ENCODE measurements at places on chromosomes 12 and 14.

DNA sequence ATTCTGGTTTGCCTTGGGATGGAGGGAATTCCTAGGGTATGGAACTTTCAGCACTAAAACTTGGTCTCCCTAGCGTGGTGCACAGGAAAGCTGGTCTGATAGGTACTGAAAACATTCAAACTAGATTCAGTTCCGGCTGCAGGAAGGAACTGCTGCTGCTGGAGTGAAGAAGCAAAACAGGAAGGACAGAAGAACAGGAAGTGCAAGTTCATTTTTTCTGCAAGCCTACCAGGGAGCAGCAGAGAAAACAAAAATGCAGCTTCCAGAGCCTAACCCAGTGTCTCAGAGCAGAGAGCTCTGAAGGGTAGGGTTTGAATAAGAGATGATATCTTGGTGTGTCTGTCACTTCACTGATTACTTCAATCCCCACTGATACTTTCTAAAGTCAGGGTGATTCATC is 165.2 kb downstream of the VRK1 start:
- DNase-seq = no peak

DNA sequence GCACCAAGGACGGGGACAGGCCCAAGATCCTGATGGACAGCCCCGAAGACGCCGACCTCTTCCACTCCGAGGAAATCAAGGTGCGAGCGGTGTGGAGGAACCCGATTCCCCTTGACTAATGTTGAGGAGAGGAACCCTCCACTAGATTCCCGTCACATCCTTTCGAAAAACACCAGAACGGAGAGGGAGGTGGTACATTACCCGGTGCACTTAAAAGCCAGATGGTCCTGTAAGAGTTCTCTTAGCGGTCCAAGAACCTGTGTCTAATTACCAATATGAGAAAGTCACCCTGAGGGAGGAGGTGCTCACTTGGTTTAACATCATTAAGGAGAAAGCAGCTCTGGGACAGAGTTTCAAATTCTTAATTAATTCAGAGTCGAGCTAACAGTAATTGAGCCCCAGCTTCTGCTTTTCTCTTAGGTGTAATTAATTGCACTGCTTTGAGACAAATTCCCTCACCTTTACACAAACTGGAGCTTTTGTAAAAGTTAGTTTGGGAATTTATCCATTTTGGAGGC is 450 bp downstream of the PRKAB1 start:
- no peak for DNase-seq

DNA sequence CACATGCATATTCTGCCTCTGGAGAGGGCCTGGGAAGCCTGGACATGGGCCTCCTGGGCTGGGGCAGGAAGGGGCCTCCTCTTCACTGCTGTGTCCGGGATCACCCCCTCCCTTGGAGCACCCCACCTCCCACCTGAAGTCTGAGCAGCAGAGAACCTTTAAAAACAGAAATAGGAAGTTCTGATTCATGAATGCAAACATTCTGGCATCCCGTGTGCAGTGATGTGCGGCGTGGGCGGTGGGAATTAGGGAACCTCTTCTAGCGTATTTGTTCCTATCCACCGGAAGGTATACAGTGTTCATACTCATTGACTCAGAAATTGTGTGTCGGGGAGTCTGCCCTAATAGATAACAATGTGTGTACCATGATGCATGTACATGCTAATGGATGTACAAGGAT is 46.2 kb downstream of the C14orf132 start:
- no peak for DNase-seq

DNA sequence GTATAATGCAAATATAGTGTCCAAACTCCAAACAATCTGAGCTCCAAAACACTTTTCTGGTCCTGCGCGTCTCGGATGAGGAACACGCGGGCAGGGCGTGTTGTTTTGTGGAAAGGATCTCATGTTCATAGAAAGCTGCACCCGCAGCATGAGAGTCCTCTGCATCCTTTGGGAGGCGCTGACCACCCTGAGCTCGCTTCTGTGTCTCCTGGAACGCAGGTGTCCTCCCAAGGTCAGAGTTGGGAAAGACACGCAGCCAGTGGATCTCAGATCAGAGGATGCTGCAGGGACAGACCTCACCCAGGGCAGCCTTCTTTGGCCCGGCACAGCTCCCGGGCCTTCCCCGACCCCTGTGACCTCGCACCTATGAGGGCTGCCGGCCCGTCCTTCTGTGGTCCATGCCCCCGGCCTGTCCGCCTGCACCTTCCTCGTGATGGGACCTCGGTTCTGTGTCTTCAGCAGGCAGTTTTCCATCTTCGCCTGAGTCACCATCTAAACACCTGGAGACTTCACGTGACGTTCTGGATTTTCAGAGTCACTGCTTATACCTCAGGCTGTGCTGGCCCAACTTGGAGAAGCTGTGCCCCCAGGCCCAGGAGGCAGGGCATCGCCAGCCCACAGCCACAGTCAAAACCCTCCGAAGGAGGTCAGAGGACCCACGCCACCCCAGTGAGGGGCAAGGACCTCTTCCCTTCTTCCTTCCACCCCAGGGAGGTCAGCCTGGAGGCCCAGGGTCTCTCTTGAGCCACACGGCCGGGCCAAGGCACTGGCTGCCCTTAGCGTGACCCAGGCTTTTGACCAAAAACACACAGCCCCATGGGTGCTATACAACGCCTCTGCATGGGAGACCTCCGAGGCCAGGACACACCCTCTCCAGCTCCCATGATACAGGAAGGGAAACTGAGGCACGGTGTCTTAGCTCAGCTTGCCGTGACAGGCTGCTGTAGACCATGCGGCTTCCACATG is 25.9 kb downstream of the MMP17 start:
- no peak for DNase-seq

- no peak for DNase-seq
Observed at GRCh38 chr14:68394764-68395143, 398.1 kb downstream of the ZFP36L1 start.

GRCh38 chr12:121708313-121709063 is 4.1 kb upstream of the TMEM120B start:
- no peak for DNase-seq

GRCh38 chr12:56087220-56087619 is 7.3 kb downstream of the ERBB3 start:
- DNase-seq = no peak

DNA sequence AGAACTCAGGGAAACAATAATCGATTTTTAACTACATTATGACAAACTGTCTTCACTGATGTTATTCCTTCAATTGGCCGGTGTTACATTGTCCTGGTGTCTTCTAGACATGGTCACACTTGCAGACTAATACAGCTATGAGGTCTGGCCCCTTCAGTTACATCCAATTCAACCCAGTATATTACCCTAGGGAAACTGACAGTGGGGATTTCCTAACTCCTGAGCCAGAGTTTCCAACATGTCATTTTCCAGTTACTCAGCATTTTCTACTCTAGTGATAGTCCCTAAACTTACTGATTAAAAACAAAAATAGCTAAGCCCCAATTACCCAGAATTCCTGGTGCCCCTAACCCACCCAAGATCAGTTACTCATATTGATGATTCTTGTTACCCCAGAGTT is 21.1 kb downstream of the IFNG start:
- no peak for DNase-seq

DNA sequence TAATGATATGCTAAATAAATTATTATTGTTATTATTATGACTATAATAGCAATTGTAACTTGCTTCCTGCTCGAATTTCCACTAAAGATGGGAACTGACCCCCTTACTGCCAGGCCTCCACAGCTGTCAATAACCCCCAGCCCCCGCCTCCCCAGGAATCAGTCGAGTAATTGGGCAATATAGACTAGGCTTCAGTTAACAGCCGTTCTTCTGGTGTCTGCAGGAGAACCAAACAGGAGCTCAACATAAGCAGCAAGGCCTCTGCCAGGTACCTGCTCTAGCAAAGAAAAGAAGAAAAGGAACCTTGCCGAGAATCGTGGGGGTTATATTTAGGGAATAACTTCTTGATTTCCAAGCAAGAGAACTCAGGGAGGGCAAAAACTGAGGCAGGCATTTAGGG is 21.8 kb downstream of the HOXC4 start:
- no peak for DNase-seq

DNA sequence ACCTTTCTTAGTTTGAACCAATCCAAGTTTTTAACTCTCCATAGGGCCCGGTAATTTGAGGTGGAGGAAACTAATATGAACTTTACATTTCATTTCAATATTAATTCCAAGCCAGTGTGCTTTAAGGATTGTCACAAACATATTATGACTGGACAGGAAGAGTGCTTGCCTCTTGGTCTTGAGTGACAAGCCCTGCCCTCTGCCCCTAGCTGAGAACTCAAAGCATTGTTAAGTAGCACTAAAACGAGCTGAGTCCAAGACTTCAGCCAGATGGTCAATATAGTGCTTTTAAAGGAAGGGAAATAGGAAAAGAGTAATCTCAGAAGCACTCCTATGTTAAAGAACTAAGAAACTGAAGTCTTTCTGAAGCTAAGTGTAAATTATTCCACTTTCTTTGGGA is 17.1 kb downstream of the TRMT5 start:
- DNase-seq = no peak

DNA sequence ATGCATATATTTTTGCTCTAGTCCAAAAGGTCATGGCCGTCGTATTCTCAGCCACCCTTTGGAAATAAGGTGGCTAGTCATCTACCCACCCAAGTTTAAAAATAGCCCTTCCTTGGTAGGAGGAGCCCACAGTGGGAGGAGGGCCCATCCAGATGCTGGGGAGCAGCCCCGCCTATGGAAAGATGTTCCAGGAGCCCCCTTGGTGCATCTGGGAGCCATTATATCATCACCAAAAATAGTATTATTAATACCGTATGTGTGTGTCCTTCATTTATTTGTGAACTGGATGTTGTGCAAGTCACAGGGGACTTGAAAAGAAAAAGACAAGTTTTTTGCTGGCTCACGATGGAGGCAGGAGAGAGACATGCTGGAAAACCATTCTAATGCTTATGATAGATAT is 34.0 kb downstream of the EMP1 start:
- no peak for DNase-seq

- no peak for DNase-seq
Observed at GRCh38 chr12:39902821-39903220, 203.1 kb downstream of the SLC2A13 start.

- no peak for DNase-seq
Observed at GRCh38 chr12:24600996-24601395, 347.9 kb downstream of the BCAT1 start.

DNA sequence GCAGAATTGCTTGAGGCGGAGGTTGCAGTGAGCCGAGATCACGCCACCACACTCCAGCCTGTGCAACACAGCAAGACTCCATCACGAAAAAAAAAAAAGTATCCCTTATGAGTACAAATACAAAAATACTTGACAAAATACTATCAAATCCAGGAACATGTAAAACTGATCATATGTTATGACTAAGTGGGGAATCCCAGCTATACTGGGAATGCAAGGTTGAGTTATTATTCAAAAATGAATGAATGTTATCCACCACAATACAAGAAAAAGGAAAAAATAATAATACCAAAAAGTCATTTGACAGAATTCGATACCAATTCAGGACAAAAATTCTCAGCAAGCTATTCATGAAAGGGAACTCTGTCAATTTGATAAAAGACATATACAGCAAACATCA is 32.6 kb downstream of the MOK start:
- no peak for DNase-seq

DNA sequence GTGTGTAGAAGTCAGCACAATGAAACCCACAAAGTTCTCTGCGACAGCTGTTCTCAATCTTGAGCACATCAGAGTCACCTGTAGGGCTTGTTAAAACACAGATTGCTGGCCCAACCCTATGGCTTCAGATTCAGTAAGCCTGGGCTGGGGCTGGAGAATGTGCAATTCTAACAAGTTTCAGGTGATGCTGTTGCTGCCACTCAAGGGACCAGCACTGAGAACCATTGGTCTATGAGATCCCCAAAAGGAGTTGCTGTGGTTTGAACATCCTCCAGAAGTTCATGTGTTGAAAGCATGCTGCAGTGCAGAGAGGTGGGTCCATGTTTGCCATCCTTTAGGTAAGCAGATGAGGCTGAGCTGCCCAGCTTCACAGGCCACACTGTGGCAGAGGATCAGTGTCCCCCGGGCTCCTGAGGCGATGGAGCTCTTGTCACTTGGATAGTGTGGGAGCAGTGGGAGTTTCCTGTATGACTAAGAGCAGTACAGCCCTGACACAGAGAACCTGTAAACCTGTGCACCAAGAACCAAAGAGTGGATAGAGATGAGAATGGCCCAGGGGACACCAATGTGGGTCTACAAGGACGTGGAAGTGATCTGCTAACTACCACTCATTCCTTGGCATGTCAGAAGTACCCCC is 8.0 kb upstream of the RTRAF start:
- DNase-seq = no peak

- DNase-seq = no peak
Observed at GRCh38 chr14:88502740-88503139, 52.1 kb downstream of the PTPN21 start.

DNA sequence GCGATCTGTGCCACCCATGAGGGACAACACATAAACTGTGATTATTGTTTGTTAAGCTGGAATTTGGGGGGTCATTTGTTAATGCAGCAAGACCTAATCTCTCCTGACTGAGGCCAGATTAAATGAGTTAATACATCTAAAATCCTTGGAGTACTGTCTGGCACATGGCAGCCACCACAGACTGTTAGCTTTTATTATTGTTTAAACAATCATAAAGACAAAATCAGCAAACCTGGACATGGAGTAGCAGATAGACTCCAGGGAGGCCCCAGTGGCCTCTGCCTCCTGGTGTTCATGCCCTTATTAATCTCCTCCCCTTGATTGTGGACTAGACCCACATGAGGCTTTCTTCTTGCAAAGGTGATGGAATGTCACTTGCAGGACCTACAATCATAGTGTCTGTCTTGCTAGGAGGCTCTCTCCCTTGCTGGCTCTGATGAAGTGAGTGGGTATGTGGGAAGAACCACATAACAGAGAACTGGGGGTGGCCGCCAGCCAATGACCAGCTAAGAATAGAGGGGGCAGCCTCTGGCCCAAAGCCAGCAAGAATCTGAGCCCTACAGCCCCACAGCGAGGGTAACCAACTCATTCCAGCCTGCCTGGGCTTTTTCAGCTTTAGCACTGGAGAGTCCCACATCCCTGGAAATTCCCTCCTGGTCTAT is 142.0 kb downstream of the SCARB1 start:
- no peak for DNase-seq

- DNase-seq = no peak
Observed at GRCh38 chr12:114835031-114835430, 151.1 kb upstream of the TBX3 start.

GRCh38 chr12:6783828-6784227 is 5.5 kb upstream of the CD4 start:
- no peak for DNase-seq

GRCh38 chr12:14283489-14284144 is 81.9 kb upstream of the ATF7IP start:
- DNase-seq = no peak

DNA sequence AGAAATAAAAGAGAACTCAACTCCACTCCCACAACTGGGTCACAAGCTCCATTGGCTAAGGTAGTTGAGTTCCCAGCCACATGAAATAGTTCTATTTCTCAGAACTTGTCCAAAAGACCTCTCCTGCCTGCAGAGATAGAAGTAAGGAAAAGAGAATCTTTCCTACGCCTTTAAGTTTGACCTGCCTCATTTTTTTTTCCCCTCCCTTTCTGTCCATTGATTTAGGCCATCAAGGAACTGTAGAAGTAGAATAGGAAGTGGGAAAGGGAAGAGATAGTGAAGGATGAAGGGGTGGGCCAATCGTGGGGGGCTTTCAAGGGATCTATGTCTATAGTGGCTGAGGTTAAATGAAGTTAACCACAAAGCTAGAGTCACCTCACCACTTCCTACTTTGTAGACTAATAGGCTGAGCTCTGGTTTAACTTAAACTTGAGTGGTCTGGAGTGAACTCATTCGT is 13.9 kb upstream of the NUDT4 start:
- no peak for DNase-seq
